IPS DF 6.9 (cell line): ENCODE measurements at places on chromosomes 3 and 15.

DNA sequence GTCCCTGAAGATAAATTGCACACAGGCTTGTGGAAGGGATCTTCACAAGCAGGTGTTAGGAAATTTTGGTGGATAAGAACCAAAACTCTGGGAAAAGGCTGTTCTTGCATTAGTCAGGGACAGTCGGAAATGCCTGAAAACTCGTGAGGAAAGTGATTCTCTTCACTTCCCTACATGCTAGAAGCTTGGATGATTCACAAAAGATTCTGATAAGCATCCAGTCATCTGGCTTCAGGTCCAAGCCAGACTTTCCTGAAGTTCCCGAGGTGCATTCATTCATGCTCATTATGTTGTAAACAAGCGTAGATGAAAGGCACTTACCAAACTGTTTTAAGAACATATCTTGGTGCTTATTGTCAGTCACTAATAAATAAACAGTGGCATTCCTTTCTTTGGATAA, 1028.7 kb downstream of the NTRK3 start:
- DNase-seq, result no peak

- no peak for DNase-seq
Measured at GRCh38 chr3:57077630-57078343, 17.3 kb downstream of the SPATA12 start.

- DNase-seq, result no peak
Measured at GRCh38 chr3:156602424-156602823, 47.5 kb upstream of the SSR3 start.

DNA sequence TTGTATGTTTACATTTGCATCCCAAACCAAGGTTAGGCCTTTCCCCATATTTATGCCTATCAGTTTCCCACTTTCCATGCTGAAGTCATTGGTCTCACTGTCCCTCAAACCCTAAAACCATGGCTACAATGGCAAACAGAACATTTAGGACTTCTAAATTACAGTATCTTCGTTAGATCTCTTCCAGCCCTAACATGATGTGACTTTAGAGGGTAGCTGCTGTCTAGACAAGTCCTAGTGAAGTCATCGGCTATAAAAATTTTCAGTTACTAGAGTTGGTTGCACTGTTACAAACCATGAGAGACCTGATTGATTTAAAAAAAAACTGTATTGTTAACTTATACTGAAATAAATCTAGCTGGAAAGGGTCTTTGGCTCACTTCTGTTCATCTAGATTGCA, 54.6 kb downstream of the TM4SF4 start:
- DNase-seq, result no peak

DNA sequence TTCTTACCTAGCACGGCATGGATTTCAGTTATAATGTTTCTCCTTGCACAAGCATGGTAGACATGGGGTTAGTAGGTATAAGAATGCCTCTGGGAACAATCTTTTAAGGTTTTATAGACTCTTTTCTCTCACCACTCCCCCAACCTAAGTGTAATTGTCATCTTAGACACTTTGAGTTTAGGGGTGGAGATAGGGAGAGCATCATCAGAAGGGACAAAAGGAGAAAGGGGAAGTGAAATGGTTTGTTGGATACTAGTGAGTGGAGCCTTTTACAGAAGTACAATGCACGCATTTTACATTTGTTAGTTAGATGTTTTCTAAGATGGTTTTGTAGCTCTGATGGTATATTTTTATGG, 189.2 kb downstream of the TP63 start:
- DNase-seq, result no peak

DNA sequence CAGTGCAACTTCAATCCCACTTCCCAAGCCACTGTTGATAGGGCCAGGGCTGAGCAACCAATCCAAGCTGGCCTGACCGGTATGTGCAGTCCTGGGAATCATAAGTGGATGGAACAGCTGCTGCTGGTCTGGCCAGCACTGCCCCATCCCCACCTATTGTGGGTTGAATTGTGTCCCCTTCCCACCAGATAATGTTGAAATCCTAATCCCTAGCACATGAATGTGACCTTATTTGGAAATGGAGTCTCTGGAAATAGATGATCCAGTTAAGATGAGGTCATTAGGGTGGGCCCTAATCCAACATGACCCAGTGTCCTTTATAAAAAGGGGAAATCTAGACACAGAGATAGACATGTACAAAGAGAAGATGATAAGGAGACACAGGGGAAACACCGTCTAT, 13.7 kb upstream of the PDIA5 start:
- no peak for DNase-seq

DNA sequence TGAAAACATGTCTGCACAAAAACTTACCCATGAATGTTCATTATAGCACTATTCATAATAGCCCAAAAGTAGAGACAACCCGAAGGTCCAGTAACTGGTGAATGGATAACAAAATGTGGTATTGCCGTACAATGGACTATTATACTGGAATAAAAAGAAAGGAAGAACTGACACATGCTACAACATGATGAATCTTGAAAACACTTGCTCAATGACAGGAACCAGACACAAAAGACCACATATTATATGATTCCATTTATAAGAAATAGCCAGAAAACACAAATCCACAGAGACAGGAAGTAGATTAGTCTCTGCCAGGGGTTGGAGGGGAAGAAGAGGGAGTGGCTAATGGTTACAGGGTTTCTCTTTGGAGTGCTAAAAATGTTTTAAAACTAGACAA, 18.3 kb downstream of the SHC4 start:
- DNase-seq, result no peak
